ENCODE measurements at places on chromosomes 7 and 10. TPM values are rescaled to one million over a fixed set of nuclear protein-coding genes. Genes with fewer than 3 reads are reported as not detected.

Gene TMEM213
- not detected for total RNA-seq

Gene IGFBP1
- total RNA-seq: 0.40 TPM

Gene SLC18A3
- total RNA-seq: 1.9 TPM

Gene CEP41
- 17.5 TPM for total RNA-seq

Gene DYNC1I1
- 34.6 TPM for total RNA-seq

Gene C10orf62
- not detected for total RNA-seq

Gene PROSER2
- 3.1 TPM for total RNA-seq

Gene GPR26
- total RNA-seq: 1.8 TPM

Gene PKD1L1
- total RNA-seq: 0.79 TPM

Gene PDAP1
- 80.8 TPM for total RNA-seq

Gene TLX1
- total RNA-seq: not detected

Gene PTPRZ1
- 237 TPM for total RNA-seq

Gene PRPS1L1
- total RNA-seq: not detected

Gene AFAP1L2
- total RNA-seq: 48.3 TPM

Gene SFTPA2
- 0.11 TPM for total RNA-seq

Gene CCDC201
- not detected for total RNA-seq

Gene OIT3
- total RNA-seq: 0.99 TPM

Gene AKR1C4
- not detected for total RNA-seq
